ENCODE measurements at places on chromosomes 1 and 21.

- no peak for DNase-seq
Measured at GRCh38 chr1:52613636-52614373, 11.6 kb downstream of the GPX7 start.

GRCh38 chr1:243367314-243367713 is 111.5 kb downstream of the SDCCAG8 start:
- no peak for DNase-seq

- DNase-seq, result no peak
Measured at GRCh38 chr21:44265734-44266270, 4.1 kb upstream of the DNMT3L start.

- no peak for DNase-seq
Measured at GRCh38 chr1:61301824-61302657, 219.7 kb downstream of the NFIA start.

- peak; percentile 90 for DNase-seq
Measured at GRCh38 chr1:6423321-6423999, 1.1 kb upstream of the ESPN start.

- no peak for DNase-seq
Measured at GRCh38 chr21:42937960-42938605, 12.7 kb upstream of the ERVH48-1 start.

DNA sequence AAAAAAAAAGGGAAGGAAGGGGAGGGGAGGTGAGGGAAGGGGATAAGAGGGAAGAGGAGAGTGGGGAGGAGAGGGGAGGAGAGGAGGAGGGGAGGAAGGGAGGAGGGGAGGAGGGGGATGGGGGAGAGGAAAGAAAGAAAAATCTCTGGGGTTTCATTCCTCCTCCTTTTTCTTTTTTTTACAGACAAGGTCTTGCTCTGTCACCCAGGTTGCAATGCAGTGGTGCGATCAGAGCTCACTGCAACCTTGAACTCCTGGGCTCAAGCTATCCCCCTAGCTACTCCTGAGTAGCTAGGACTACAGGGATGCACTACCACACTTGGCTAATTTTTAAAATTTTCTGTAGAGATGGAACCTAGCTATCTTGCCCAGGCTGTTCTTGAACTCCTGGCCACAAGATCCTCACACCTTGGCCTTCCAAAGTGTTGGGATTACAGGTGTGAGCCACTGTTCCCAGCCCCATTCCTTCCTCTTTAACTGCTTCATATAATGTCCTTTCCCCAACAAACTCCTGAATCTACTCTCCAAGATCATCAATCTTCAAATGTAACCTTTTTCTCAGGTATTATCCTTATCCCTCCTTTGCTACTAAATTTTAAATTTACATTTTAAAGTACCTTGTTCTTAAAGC is 23.2 kb downstream of the GON4L start:
- DNase-seq, result no peak

GRCh38 chr1:72891976-72892375 is 609.6 kb upstream of the NEGR1 start:
- DNase-seq, result no peak

DNA sequence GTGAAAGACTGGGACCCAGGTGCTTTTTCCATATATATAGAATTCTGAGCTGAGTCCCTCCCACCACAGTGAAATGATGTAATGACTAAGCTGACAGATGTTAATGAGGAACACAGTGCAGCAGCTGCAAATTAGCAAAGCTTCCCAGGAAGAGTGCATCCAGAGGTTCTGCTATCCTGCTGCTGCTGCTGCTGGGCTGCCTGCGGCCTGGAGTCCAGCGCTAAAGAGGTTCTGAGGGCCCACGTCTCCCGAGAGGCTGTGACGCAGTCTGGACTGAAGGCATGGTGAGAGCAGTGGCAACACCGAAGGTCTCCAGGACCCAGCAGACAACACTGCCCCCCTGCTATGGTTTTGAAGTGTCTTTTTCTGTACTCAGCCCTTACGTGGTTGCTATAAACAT is 63.9 kb downstream of the URB2 start:
- no peak for DNase-seq

DNA sequence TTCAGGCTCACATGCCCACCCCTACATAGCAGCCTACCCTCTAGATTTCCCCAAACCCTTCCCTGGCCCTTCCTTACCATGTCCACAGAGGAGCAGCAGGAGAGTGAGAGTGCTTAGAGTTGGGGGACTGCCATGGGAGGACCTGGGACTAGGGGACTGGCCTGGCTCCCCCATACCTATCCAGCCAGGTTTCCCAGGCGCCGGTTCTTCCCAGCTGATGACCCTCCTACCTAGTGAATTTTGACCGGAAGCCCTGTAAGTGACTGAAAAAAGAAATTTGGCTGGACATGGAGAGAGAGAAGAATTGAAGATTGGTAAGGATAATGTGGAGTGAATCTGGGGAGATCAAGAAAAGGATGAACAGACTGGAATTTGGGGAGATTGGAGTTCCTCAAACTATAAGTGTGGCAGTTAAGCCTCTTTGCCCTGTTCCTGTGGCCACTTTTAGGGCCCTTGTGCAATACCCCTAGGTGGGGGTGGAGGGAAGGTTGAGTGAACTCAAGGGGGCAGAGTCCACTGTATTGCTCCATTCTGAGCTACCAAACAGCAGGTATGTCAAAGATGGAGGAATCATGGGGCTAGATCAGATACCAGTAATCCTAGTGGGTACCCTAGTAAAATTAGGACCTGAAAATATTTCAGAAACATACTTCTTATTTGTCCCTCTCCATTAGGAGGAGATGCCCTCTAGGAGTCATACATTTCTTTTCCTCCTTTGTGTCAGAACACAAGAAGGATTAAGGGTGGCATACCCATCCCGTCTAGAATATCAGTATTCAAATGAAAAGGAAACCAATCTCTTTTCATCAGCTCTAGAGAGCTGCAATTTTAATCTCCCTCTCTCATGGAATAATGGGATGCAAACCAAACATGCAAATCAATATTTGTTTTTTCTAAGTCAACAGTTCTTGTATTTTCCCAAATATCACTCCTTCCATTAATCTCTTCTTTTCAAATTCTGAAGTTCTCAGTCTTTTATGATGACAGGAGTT is 1.2 kb downstream of the HJV start:
- DNase-seq, result no peak

DNA sequence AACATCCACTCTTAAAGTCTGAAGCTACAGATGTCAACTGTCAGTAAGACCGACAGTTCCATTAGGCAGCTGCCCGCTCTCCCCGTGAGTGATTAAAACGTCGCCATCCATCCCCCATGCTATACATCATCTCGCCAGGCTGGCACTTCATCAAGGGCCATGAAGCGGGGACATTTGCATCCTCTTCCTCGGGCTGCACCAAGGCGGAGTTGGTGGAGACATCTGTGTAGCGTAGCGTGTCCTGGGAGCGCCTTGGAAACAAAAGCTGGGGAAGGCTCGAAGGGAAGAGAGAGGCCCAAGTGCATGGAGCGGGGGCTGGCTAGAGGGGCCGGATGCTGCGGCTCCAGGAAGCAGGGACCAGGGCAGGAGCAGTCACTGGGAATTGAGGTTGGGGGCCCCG is 250.1 kb downstream of the KAZN start:
- DNase-seq, result no peak

GRCh38 chr1:96978901-96979300 is 257.3 kb downstream of the PTBP2 start:
- no peak for DNase-seq

DNA sequence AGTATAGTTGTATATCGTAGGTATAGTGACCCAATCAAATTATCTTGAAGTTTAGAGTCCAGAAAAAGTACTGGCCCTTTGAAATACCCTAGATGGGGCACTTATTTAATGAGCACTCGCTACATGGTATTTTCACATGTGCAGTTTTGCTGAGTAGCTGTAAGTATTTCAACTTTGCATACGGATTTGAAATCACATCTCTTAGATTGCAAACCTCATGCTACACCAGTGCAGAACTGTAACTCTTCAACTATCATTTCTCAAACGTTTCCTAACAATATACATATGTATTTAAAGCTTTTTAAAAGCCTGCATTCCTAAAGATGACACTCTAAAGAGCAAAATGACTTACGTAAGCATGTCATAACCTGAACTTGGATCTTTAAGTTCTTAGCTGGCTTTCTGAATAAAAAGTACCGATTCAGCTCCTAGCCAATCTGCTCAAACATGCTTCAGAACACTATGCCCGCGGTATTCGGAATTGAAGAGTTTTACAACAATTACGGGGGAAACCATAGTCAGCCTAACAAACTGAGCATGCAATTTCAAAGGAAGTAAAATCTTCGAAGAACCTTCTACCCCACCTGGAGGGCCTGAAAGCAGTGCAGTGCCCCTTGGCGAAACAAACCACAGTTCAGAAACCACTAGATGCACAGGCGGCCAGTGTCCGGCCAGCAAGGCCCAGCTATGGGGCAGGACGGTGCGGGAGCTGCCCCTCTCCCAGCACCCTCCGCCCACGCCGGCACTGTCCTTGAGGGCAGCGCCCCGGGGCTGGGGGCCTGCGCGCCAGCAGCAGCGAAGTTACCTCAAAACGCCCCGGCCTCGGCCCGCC is 863 bp downstream of the FH start:
- no peak for DNase-seq

GRCh38 chr21:31869750-31870149 is 3.1 kb upstream of the HUNK start:
- DNase-seq, result no peak

- DNase-seq, result no peak
Measured at GRCh38 chr1:115211071-115211745, 121.9 kb upstream of the TSPAN2 start.

- DNase-seq, result no peak
Measured at GRCh38 chr1:42152119-42152518, 1.1 kb upstream of the GUCA2B start.

- DNase-seq, result no peak
Measured at GRCh38 chr21:44572959-44573583, 458 bp upstream of the KRTAP10-4 start.

DNA sequence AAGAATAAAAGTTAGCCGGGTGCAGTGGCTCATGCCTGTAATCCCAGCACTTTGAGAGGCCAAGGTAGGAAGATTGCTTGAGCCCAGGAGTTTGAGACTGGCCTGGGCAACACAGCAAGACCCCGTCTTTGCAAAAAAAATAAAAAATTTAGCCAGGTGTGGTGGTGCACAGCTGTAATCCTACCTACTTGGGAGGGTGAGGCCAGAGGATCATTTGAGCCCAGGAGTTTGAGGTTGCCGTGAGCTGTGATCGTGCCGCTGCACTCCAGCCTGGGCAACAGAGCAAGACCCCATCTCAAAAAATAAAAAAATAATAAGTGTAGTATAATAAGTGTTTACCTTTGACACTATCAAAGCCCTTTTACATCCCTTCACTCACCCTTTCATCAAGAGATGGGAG is 5.0 kb downstream of the ACTN2 start:
- DNase-seq, result no peak

- no peak for DNase-seq
Measured at GRCh38 chr1:228034954-228035837, 28.4 kb downstream of the WNT3A start.

- DNase-seq, result peak; percentile 80
Measured at GRCh38 chr1:231153726-231154125, 8.1 kb upstream of the TRIM67 start.

GRCh38 chr1:53608676-53609075 is 130.3 kb downstream of the GLIS1 start:
- no peak for DNase-seq

GRCh38 chr1:92840600-92840999 is 8.8 kb downstream of the RPL5 start:
- no peak for DNase-seq

- no peak for DNase-seq
Measured at GRCh38 chr1:8746554-8746953, 70.9 kb downstream of the RERE start.

GRCh38 chr1:184467295-184467694 is 80.5 kb downstream of the C1orf21 start:
- no peak for DNase-seq

DNA sequence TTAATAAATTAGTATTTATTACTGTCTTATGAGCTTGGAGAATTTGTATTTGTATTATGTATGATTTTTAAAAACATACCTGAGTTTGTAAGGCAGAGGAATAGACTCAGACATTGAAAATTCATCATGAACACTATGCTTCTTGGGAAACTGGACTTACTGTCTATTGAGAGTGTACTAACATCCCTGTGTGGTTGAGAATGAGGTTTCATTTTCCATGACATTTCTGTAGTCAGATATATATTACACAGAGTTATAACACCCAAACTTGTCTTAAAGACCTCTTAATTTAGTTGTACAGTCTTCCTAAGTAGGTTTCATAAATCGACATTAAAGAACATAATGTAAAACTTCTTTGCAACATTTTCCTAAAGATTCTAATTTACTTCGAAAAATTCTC is 30.0 kb downstream of the PPP2R5A start:
- DNase-seq, result no peak

GRCh38 chr1:226549937-226550671 is 1.5 kb downstream of the STUM start:
- peak; percentile 72 for DNase-seq

GRCh38 chr1:183636783-183637182 is 1.2 kb upstream of the ARPC5 start:
- peak; percentile 23 for DNase-seq

DNA sequence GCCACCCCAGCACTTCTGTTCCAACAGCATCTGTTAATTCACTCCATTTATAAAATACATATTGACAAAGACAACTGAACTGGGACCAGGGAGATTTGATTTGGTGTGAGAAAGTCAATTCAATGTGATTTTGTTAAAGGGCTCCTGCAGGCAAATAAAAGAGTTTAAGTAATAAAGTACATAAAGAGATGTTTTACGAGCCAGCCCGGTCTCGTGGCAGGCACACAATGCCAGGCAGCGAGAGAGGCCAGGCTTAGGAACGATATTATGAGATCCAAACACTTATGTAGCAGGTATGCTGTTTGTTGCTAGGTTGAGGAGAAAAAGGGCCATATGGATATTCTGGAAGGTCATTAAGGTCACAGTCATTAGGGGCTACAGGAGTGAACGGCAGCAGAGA is 227.1 kb downstream of the KCTD3 start:
- DNase-seq, result peak; percentile 20

DNA sequence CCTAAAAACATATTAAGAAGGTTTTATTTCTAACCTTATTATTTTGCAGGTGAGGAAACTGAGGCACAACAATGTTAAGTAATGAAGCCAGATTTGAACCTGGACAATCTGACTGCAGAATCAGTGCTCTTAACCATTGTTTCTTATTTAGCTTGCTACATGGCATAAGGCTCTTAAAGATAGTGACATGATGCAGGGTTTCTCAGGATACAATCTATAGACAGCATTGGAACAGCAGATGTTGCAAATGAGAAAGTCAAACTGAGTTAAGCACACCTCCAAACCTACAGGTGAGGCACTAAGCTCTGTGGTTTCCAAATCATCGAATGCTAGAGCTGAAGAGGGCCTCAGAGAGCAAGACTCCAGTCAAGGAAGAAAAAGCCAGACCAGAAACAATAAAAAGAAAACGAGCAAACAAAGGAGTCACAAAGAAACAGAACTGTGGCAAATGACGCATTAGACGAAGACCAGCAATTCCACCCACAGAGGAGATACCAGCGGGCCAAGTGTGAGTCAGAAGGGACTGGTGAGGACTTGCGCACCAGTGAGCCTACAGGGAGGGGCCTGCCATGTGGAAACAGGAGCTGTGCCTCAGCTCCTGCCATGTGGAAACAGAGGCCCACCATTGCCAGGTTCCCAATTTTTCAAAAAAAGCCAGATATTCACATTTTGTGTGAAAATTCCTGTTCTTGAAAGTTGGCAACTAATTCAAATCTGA is 14.4 kb downstream of the CD58 start:
- no peak for DNase-seq

- DNase-seq, result no peak
Measured at GRCh38 chr21:44437696-44438431, 17.4 kb upstream of the LRRC3 start.
